ENCODE measurements at places on chromosomes 3 and 15.

DNA sequence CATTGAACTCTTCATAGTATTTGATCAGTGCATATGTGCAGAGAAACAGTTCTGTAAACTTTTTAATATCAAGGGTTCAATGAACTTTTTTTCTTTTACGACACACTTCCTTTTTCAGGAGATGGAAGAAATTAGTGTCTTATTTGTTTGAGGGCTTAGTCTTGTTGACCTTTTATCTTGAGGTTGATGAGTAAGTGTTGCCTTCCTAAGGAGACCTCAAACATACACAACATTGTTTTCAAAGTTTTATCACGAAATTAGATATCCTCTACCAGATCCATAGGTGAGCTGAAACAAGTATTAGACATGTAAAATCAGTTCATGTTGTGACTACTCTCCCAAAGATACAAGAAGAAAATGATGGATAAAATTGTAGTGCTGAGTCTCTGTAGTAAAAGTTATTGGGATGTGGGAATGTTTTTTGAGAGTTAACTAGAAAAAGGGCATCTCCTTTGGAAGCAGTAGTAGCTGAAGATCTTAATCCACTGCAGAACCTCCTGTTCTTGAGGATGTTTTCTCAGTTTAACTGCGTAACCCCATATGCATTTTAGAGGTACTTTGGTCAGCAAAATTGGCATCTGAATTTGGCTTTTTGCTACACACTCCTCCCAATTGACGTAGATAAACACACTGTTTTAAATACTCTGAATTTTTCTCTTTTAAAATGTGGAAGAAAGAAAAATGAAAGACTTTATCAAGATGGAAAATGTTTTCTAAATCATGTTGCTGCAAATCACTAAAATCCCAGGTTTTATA lies 116.8 kb downstream of the GALK2 start:
- no peak for DNase-seq

DNA sequence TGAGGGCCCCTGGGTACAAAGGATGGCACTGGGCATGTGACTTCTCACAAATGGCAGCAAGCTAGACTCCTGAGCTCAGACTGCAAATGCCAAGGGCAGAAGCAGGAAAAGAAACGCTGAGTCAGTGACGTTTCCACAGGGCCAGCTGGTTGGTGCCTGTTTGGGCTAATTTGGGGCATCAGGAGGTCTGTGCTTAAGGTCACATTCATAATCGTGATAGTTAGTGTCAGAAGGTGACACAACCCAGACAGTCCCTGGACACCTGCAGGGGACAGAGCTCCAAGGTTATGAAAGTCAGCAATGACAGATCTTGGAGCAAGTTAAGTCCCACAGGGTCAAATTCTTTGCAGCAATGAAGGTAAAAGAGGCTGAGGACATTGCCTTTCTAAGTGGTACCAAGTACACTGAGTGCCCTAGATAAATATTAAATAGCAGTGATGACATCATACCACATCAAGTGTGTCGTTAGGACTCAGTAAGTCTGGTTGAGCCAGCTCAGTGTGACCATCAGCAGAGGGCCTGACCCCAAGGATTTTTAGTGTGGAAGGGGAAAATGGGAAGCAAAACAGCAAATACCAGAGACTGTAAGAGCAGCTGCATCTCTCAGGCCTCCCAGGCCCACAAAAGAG lies 556.9 kb upstream of the CFAP20DC start:
- DNase-seq: no peak

- DNase-seq: no peak
Observed at GRCh38 chr15:60602323-60602722, 123.4 kb upstream of the ICE2 start.

DNA sequence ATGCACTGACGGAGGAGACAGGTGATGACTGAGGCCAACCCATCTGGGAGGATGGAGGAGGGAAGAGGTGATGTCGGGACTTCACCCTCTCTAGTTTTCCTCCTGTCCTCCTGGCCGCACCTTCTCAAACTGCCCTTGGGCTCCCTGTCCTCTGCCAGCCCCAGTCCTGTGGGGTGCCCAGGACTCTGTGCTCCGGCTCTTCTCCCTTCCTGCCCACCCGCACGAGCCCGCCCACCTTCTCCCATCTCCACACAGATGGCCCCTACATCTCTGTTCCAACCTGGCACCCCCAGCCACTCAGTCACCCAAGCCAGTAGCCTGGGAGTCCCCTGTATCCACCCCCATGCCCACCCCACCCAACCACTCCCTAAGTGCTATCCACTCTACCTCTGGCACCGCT lies 206.7 kb upstream of the LINGO1 start:
- DNase-seq: no peak

GRCh38 chr3:4492208-4493013 lies 737 bp upstream of the ITPR1 start:
- DNase-seq: peak; percentile 84

GRCh38 chr3:10779293-10779805 lies 36.7 kb upstream of the SLC6A11 start:
- no peak for DNase-seq

- DNase-seq: no peak
Observed at GRCh38 chr15:68556139-68556990, 22.4 kb upstream of the CORO2B start.
